GM18507 (cell line): ENCODE measurements at places on chromosomes 16 and 17.
A peak's percentile ranks its signal among the peaks of the same experiment; 100 is the strongest.

GRCh38 chr17:77177002-77177741, 36.4 kb downstream of the SEC14L1 start:
- DNase-seq, result no peak

GRCh38 chr17:61057257-61057656, 342.4 kb upstream of the TBX2 start:
- no peak for DNase-seq

DNA sequence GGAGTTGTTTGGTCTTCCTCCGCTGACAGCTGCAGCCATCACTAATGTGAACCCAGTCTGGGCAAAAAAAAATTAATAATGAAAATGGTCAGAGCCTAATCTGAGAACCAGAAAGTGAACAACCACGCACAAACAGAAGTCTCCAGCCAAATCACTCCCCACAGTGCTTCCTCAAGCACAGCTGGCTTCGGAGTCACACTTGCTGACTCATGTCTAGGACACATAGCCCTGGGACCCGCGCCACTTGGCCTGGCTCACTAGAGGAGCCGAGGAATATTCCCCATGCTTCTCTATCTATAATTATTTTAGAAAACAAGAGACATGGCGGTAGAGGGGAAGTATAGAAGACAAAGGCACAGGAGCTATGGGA, 109.1 kb downstream of the ZFHX3 start:
- DNase-seq, result no peak

- DNase-seq, result peak; percentile 71
Observed at GRCh38 chr16:85420501-85421337, 192.4 kb upstream of the GSE1 start.

GRCh38 chr17:42153919-42154742, 658 bp downstream of the RAB5C start:
- DNase-seq, result no peak

DNA sequence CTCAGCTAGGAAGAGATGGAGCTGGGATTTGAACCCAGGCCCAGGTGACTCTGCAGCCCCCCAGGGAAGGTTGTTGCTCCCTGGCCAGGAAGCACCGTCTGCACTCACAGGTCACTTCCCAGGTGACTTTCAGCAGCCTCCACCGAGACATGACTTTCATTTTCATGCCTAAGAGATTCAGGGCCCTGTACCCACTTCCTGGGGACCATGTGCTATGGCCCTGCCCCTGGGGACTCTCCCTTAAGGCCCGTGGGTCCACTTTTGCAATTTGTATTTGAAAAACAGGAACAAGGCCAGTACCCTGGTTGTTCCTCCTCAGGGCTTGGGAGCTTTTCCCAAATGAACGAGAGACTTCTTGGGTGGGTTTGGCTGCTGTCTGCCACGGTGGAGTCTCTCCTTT, 191.0 kb downstream of the IRF8 start:
- DNase-seq, result peak; percentile 37
